Hair follicle dermal papilla cell (primary cell): ENCODE measurements at places on chromosomes 11 and 22. TPM values are rescaled to one million over a fixed set of nuclear protein-coding genes. Genes with fewer than 3 reads are reported as not detected.

Gene PIK3IP1
- total RNA-seq = 16.2 and 22.2 TPM in 2 replicates

Gene LYVE1
- total RNA-seq = not detected in 2 replicates

Gene CHST1
- 0.73 and 1.8 TPM in 2 replicates for total RNA-seq

Gene NLRP14
- total RNA-seq = 0.16 and 0.24 TPM in 2 replicates

Gene BDNF
- total RNA-seq = 13.1 and 33.3 TPM in 2 replicates

Gene C11orf87
- not detected in 2 replicates for total RNA-seq

Gene GRIK4
- total RNA-seq = 0.16 TPM in 1 of 2 replicates, not detected in the other

Gene MUC5B
- total RNA-seq = not detected in 2 replicates

Gene RASSF10
- total RNA-seq = under 0.01 TPM in 1 of 2 replicates, not detected in the other

Gene RTN4R
- total RNA-seq = 0.16 TPM in 1 of 2 replicates, not detected in the other

Gene VPREB3
- total RNA-seq = not detected in 2 replicates

Gene CHRNA10
- total RNA-seq = 0.85 and 1.3 TPM in 2 replicates

Gene LGALS12
- total RNA-seq = not detected in 2 replicates

Gene PLAAT5
- not detected in 2 replicates for total RNA-seq

Gene NPTXR
- 1.5 and 1.6 TPM in 2 replicates for total RNA-seq

Gene CD3E
- total RNA-seq = not detected in 2 replicates

Gene AMOTL1
- total RNA-seq = 61.4 and 70.9 TPM in 2 replicates

Gene OR4D11
- 0.16 TPM in 1 of 2 replicates, not detected in the other for total RNA-seq

Gene SCGB1D4
- total RNA-seq = not detected in 2 replicates
